ENCODE measurements at places on chromosomes 11 and 22.

DNA sequence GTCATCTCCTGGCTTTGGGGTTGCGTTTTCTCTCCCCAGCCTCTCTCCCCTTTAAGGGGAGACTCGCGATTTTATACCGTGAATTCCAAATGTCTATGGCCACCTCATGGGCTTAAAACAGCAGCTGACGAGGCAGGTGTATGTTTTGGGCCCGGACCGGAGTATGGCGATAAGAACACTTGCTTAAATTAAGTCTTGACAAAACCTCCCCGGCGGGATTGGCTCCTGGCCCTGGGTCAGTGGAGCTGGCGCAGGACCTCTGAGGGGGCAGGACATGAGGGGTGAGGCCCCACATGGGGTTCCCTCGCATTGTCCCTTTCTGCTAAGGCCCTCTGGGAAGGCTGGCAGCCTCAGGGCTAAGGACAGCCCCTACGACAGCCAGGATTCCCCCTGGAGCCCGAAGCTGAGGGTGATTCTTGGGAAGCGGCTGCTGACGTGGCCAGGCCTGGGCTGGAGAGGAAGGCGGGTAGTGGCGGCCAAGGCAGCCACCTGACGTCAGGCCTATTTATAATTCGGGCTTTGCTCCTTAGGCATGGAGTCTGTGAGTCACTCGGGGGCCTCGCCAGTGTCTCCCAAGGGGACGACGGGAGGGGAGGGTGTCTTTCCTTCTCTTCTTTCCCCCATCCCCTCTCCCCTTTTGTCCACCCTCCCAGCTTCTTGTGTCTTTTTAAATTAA, 12.7 kb downstream of the MYO18B start:
- DNase-seq: no peak

DNA sequence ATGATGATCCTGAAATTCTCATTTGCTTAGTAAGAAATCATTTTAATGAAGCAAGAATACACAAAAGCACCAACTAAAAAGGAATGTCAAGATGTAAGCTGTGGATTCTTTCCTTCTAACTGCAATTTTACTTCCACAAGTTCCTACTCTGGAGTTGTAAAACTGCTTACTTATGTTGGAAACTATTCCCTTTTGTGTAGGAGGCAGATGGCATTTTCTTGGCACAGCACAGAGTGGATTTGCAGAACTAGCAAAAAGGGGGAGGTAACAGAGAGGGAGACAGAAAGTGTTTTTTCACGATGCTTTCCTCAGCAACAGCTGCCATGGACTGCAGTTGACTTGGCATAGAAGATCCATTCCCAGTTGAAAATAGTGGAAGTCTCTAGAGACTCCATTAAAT, 1112.0 kb upstream of the RAG2 start:
- DNase-seq: no peak

- peak; percentile 64 for DNase-seq
Observed at GRCh38 chr11:125923012-125923579, 18.8 kb downstream of the DDX25 start.

- no peak for DNase-seq
Observed at GRCh38 chr11:66230156-66230555, 38.3 kb upstream of the RAB1B start.

GRCh38 chr11:16936643-16937042, 77.6 kb downstream of the PLEKHA7 start:
- no peak for DNase-seq

DNA sequence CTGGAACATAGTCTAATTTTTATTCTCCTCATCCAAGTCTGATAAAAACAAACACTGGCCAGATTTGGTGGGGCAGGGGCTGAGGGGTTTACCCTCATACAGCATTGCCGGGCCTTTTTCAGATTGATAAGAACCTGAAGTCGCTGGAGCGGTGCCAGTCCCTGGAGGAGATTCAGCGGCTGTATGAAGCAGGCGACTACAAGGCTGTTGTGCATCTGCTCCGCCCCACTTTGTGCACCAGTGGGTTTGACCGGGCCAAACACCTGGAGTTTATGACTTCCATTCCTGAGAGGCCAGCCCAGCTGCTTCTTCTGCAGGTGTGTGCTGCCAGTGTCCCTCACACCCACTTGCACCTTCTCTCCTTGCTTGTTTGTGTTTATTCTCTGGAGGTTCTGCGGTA, 55.8 kb downstream of the CABIN1 start:
- no peak for DNase-seq

GRCh38 chr22:48309836-48310235, 1517.8 kb downstream of the BRD1 start:
- no peak for DNase-seq

DNA sequence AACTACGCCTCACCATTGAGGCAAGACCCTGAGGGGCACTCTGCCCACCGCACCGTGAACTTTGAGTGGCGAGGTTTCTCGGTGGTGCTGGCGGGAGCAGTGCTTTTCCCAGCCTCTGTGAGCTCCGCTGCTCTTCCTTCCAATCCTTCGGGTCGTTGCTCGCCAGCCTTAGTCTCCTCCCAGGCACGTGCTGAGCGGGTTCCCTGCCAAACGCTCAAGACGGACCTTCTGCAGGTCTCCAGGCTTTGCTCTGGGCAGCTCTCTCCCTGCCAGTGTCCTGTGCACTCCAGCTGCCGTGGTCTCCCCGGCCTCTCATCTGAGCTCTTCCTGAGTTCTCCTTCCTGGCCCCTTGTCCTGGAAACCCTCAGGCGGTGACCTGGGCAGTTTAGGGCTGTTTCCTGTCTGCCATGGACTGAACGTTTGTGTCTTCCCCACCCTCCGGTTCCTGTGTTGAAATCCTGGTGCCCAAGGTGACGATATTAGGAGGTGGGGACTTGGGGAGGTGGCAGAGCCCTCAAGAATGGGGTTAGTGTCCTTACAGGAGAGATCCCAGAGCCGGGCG, 11.2 kb upstream of the MUC6 start:
- DNase-seq: no peak

- no peak for DNase-seq
Observed at GRCh38 chr11:66547662-66548009, 933 bp downstream of the ACTN3 start.
